ENCODE measurements at places on chromosomes 1 and 21.

DNA sequence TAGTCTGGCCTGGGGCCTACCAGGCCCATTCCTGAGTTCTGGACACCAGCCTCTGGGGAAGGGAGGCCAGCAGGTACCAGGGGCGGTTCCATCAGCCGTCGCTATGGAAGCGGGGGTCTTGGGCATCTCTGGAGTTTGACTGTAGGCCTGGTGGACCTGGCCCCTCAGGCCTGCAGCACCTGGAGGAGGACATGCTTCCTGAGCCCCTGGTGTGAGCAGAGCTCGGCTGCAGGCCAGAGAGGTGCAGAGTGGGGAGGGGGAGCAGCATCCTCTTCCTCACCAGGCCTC is 7.8 kb downstream of the MYBPH start:
- no peak for DNase-seq

GRCh38 chr1:43861337-43861736 is 72.3 kb upstream of the ARTN start:
- no peak for DNase-seq

GRCh38 chr1:197399755-197400521 is 131.9 kb downstream of the CRB1 start:
- no peak for DNase-seq

DNA sequence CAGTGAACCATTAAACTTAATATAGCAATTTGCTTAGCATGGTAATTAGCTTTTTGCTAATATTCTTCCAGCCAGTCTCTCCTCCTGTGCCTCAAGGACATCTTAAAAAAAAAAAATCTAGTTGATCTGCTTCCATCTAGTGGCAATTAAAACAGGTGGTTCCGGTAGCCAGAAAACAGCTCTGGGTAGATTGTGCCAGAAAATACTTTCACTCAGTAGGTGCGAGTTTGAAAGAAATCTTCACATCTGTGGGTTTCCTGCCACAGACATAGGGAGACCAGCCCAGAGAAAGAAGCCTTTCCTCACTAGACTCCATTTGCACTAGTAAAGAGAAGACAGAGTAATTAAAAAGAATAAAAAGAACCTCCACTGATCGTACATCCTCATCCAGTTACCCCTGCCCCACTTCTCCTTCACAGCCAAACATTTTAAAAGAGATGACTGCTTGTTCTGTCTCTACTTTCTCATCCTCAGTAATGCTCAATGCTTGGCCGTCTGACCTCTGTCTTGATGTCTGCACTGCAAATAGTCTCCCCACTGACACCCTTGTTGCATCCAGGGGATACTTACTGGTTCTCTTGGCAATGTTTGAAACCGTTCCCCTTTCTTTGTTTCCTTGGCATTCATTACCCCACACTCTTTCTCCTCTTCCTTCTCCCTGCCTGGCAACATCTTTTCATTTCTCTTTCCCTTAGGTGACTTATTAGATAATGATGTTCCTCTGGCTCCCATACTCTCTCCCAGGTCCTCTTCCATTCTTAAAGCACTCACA is 16.9 kb downstream of the SELL start:
- no peak for DNase-seq

DNA sequence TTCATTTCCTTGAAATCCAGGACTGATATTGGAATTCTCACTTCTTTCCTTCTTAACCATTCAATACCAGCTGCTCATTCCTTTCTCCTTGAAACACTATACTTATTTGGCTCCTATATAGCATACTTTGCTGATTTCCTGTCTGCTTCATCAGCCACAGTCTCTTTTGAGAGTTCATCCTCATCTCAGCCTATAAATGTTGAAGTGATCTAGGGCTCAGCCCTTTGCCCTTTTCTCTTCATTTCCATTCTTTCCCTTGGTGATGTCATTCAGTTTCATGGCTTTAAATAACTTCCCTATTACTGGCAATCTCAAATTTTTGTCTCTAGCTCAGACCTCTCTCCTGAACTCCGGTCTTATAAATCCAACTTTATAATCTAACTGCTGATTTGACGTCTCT is 24.1 kb upstream of the RABGAP1L start:
- no peak for DNase-seq

DNA sequence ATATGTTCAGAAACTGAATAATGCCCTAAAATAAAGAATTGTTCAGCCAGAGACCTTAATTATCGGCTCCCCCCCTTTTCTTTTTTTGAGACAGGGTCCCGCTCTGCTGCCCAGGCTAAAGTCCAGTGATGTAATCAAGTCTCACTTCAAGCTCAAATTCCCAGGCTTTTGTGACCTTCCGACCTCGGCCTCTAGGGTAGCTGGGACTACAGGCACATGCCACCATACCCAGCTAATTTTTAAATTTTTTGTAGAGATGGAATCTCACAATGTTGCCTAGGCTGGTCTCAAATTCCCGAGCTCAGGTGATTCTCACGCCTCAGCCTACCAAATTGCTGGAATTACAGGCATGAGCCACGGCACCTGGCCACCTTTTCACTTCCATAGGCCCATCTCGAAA is 26.5 kb downstream of the TMCO1 start:
- DNase-seq: no peak

DNA sequence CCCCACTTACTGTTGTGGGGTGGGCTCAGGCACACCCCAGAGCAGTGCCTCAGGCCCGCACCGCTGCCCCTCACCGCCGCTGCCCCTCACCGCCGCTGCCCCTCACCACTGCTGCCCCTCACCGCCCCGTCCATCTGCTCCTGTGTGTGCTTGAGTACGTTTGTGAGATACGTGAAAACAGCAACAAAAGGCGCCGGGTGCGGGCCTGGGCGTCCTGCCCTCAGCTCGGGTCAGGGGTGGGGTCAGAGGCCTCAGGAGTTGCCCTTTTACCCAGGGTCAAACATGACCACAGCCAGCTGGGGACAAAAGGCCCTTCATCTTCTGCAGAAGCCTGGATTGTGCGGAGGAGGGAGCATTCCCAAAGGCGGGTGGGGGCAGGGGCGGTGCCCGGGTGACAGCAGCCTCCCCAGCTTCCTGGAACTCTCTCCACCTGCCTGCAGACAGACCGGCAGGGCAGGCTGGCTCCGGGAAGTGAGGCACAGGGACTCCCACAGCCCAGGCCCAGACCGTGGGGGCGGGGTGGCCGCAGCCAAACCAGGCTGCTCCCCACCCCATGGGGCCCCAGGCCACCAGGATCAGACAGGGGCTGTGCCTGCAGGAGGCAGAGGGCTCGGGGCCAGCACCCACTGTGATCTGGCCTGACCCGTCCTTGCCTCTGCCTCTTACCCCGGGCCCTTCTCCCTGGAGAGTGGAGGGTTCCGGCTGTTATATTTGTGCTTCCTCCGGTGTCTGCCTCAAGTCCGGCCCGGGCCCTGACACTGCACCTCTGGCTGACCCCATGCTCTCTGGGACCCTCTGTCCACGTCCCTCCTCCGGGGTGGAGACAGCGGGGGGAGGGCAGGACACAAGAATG is 2.3 kb upstream of the VWA1 start:
- DNase-seq: no peak

- no peak for DNase-seq
Observed at GRCh38 chr1:39927538-39927937, 25.8 kb upstream of the MYCL start.

Measured in stimulated activated CD8-positive, alpha-beta memory T cell treated with anti-CD3 and anti-CD28 coated beads, Interleukin-7, amount 100 ng/mL, for 24 hours (primary cell).